ENCODE measurements at places on chromosomes 1 and 21.

GRCh38 chr1:183761871-183762270 lies 43.0 kb upstream of the RGL1 start:
- DNase-seq = peak; percentile 20

DNA sequence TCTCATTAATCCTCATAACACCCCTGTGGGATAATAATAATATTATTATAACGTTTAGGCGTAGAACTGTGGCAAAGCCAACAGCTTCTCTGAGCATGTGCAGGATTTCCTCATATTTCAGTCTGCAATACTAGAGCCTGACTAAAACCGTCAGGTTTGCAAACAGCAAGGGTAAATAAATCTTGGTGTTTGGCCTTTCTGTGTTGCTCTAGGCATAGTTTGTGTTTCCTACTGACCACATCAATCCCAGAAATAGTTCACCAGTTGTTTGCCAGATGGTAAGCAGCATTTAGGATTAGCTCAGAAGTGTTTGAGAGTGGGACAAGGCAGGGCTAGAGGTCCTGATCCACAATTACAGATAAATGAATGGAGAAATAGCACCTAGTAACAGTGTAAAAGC lies 2.8 kb upstream of the KCNA3 start:
- DNase-seq = no peak

DNA sequence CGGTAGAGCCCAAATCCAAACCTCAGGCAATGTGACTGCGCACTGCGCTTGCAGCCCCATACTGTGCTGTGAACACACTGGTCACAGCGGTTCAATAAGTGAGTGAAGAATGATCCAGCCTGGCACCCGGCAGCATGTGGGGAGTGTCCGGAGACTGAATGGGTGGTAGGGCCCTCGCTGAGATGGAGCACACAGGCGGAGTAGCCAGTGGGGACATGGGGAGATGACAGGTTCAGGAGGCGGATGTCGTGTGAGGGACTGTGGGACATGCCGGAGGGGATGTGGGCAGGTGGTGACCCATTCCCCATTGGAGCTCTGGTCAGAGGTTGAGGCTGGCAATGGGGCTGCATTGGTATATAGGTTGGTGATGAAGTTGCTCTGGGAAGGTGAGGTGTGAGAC lies 5.6 kb downstream of the SRARP start:
- no peak for DNase-seq

GRCh38 chr21:29585462-29585861 lies 286.7 kb downstream of the BACH1 start:
- no peak for DNase-seq

GRCh38 chr1:246081138-246081702 lies 425.9 kb downstream of the SMYD3 start:
- no peak for DNase-seq

GRCh38 chr1:15966081-15966955 lies 9.6 kb downstream of the ZBTB17 start:
- DNase-seq = peak; percentile 86

- no peak for DNase-seq
These were observed 121.2 kb downstream of the PIK3R3 start for GRCh38 chr1:46011121-46011695.

DNA sequence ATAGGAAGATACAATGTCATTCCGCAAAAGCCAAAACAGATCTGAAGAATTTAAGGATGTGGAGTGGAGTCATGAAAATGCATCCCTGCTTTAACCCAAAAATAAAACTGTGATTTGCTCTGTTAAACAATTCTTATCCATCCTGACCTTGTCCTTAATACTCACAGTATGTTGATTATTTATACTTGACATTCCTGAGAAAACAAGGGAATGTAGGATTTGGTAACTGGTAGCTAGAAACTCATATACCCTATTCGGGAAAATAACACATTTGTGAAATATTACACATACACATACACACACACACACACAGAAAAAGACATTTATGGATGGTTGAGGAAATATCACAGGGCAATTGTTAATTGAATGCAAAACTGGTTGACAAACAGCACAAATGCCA lies 80.2 kb downstream of the FMN2 start:
- DNase-seq = no peak

DNA sequence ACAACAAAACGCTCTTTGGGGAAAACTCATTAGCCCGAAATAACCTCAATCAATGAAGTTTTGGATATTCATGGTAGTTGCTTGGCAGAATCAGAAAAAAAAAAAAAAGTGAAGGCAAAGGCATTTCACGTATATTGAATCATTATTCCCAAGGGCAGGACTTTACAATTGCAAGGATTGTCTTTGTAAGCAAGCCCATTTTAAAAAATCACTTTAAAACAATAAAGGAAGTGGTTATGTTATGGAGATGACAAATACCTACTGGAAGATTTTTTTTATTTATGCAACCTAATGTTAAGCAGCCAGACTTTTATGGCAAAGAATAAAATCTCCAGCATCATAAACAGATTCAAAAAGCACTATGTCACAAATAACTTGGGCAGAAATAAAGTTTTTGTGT lies 9.3 kb downstream of the GJB4 start:
- DNase-seq = peak; percentile 21

Data from GM23248 (cell line).